ENCODE measurements at places on chromosomes 5 and 9.
A peak's percentile ranks its signal among the peaks of the same experiment; 100 is the strongest.

DNA sequence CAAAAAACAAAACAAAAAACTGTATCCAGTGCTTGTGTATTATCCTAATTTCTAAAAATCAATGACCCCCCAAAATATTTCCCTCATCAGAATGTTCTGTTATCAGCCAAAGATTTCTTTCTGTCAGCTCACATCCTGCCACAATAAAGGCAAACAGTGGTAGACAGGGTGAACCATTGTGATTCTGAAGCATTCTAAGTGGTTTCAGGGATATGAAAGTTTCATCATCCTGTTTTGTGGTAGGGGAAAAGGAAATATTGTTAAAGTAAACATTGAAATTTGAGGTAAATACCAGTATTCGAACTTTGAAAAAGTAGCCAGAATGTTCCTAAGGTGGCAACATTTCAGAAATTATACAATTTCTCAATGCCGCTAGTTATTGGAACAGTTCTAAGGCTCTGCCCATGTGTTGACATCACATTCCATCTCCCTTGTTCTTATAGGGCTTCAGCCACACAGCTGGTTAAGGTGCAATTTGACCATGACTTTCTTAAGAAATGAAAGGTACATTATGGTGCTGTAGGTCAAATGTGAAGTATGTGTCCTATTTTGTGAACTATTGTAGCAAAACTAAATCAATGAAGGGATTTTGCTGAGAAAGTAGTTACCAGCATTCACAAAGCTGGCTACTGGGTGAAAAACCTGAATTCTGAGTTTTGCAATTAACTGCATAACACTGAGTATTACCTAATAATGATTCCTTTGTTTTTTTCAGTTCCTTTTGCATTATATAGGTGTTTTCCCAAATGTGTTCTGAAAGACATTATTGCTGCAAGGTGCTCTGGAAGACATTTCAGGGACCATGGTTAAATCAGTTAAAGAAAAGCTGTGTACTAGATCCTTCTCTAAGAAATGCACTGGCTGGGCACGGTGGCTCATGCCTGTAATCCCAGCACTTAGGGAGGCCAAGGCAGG lies 107.6 kb upstream of the RASGRF2 start:
- no peak for DNase-seq

DNA sequence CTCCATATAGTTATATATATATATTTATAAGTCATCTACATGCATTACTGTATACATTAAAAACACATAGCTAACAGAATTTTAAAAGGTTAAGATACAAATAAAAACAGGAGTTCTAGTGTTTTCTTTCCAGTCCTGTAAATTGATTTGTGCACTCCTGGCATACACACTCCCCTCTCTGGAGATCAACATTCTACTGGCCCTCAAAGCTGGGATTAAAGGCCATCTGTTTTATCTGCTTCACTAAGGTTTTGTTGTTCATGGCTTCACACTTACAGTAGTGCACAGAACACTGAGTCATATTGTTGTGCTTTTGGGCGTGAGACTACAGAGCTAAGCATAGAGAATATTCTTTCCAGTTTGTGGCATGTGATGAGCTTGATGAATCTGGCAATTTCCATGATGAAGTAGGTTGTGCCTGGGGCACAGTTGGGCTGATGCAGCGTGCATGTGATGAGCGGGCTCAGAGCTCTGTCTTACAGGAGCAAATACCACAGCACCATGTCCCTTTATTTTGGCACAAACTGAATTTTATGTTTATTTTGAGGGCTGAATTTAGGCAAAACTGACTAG lies 98.2 kb downstream of the TAF11L14 start:
- no peak for DNase-seq

- peak; percentile 82 for DNase-seq
These were observed 55.4 kb upstream of the RPL26L1 start for GRCh38 chr5:172903790-172904189.

DNA sequence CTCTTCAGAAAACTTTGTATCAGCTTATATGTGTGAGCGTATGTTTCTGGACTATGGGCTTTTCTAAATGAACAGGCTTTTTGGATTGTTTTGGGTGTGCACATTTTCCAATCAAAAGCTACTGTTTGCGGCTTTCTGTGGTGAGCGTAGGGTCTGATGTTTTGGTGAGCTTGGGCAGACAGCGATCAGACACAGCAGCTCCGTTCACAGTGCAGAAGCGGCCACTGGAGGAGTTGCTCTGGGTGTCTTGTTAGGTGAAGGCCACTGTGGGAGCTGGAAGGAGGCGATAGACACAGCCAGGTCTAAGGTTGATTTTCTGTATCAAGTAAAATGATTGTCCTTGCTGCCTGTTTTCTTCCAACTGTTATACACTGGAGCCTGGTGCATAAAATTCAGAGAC lies 11.1 kb downstream of the PRRC2B start:
- no peak for DNase-seq

DNA sequence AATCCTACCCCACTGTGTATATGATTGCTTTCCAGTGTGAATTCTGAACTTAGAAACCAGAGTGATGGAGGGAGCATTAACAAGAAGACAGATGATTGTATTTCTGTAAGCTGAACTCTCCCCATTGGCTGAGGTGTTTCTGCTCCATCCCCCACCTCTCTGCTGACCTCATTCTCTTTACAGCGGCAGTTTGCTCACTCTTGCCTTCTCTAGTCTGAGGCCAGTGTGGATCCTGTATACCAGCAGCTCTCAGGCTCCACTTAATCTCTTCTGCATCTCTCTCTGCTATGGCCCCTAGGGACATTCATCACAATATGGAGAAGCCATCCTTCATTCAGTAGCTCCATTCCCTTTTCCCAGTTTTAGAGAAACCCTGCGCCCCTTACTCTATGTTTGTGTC lies 358.8 kb downstream of the MAN2A1 start:
- DNase-seq = no peak

- DNase-seq = no peak
These were observed 111.8 kb upstream of the ACTBL2 start for GRCh38 chr5:57594436-57594835.

- peak; percentile 84 for DNase-seq
These were observed 39.3 kb upstream of the TLX3 start for GRCh38 chr5:171269717-171270116.

- no peak for DNase-seq
These were observed 84.2 kb upstream of the PCSK1 start for GRCh38 chr5:96517295-96517694.

GRCh38 chr9:137157618-137158415 lies 12.0 kb downstream of the LRRC26 start:
- no peak for DNase-seq

GRCh38 chr5:143426437-143426991 lies 23.0 kb upstream of the NR3C1 start:
- no peak for DNase-seq

GRCh38 chr9:104071589-104071988 lies 22.5 kb upstream of the SMC2 start:
- DNase-seq = no peak

DNA sequence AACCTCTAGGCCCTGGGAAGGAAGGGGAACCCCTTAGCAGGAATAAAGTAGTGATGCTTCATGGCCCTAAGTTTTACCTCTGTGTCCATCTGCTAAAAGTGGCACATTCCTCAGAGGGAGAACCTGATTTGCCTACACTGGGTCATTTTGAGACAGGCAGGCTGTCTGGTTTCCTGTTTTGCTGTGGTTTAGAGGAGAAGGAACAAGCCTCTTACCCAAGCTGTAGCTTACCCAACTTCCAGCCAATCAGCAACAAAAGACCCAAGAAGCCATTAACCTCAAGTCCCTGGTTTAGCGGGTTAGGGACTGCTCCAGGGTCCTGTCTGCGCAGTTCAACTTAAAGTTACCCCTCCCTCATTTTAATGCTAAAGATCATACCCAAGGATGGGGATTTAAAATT lies 411.0 kb downstream of the MAT2B start:
- DNase-seq = no peak

DNA sequence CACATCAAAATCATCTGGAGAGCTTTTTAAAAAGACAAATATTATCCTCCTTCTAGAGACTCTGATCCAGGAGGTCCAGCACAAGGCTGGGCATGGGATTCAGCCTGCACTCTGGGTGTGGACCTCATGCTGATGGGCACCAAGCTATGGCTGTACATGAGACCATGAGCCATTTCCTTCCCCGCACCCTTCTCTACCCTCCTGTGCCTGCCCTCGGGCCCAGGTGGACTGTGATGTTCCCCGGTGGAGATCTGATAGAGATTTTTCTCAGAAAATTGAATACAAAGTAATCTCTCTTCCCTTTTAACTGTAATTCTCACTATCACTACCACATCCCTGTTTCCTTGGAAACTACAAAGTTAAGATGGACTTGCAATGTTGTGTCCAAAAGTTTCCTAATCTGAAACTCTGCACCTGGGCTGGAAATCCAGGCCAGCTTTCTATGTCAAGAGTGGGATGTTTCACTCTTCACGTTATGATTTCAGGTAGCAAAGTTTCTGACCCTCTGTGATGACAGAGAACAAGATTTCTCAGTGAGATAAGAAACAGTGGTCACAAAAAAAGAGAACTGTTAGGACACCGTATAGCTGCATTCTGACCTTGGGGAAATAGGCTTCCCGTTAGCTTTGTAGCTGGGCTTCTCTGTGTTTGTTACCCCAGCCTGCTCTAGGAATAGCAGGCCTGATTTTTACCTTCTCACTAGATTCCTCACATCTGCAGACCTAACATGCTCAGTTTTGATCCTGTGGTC lies 11.5 kb downstream of the SFXN1 start:
- no peak for DNase-seq

GRCh38 chr9:93155716-93156474 lies 21.8 kb upstream of the NINJ1 start:
- DNase-seq = no peak

DNA sequence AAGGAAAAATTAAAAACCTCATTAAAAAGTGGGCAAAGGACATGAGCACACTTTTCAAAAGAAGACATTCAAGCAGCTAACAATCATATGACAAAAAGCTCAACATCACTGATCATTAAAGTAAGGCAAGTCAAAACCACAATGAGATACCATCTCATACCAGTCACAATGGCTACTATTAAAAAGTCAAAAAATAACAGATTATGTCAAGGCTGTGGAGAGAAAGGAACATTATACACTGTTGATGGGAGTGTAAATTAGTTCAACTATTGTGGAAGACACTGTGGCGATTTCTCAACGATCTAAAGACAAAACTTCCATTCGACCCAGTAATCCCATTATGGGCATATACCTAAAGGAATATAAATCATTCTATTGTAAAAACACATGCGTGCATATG lies 35.8 kb downstream of the HINT1 start:
- no peak for DNase-seq

DNA sequence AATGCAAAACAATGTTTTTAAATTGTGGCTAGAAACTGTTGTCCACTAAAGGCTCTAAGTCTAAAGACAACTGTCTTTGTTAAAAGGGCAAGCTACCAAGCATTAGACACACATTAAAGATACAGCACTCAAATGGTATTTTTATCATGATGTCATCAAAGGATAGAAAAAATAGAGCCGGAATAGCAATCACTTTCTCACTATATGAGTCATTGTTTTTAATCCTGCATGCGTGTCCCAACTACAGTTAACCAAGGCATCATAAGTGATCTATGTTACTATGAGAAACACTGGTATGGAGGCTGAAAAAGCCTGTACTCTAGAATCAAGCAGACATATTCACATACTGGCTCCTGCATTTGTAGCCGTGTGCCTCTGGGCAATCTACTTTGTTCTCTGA lies 1.9 kb upstream of the PJA2 start:
- peak; percentile 87 for DNase-seq

- no peak for DNase-seq
These were observed at the start of gene PCDHGB2 for GRCh38 chr5:141359790-141360426. Gene PCDHGB2 (plus strand): TSS chr5:141359994. CDS start chr5:141360136, 142 bp downstream.

DNA sequence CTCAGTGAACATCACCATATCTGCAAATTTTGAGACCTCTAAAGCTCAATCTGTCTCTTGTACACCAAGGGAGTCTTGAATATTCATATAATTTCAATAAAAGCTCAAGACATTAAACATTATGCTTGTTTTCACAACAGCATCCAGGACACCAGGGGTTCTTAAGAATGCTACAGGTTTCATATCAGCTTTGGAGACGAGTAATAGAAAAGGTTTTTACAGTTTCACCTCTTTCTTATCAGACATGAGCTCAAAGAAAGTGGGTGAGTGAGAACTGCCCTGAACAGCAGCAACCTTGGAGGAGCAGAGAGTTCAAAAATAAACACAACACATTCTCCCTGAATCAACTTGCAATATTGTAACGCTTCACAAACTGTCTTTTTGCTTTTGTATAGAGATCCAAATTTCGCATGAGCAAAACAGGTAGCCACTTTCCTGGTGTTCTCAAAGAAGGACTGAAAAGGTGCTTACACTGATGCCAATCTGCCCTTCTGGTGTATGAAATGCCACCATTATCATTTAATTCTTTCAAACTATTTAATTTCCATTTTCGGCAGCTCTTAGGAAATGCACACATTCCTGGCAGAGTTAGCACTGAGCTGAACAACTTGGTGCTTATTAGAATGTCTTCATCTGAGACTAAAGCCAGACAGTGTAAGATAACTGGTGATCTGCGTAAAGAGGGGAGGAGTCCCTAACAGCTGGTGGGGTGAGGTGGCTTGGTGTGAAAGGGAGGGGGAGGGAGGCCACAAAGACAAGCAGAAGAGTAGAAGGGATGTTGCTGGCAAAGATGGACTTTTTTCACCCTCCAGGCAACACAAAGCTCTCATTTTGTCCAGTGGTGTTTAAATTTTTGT lies 535.3 kb downstream of the PDE4D start:
- DNase-seq = no peak

DNA sequence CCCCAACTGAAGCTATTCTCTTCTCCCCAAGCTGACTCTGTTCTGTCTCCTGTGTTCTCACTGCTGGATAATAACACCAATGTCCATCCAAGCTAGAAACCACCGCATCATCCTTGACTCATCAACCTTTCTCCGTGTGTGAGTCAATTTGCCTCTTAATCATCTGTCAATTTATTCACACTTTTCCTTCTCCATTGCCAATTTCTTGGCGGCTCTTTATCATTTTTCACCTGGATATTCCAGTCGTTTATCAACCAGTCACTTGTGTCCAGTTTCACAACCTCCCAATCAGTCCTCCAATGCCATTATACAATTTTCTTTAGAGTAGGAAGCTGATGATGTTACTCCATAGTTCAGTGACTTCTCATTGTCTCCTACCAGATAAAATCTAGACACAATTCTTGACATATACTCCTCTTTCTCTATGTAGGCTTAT lies 45.4 kb upstream of the LIFR start:
- no peak for DNase-seq

DNA sequence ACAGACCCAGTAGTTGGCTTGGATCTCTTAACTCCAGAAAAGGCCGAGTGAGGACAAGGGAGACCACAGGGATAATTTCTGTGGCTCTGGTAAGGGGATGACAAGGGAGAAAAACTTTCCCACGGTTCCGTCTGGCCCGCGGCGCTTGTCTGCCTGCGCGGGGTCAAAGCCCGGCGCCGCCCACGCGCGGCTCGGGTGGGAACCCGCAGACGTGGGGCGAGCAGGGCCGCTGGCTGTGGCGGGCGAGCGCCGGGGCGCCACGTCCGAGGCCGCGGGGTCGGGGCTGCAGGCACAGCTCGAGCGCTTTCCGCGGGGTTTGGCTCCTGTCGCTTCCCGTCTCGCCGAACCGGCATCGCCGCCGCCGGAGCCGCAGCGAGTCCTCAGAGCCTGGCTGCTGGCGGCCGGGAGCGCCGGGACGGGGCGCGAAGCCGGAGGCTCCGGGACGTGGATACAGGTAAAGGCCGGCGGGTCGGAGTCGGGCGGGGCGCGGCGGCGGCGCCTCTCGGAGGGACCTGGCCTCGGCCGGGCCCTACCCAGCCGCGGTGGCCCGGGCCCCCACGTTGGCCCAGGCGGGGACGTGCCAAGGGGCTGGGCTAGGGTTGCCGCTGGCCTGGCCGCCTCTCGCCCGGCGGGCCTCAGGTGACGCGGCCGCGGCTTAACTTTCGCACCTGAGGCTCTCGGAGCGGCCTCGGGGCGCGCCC lies at the start of gene RNF180:
TSS of gene RNF180 (plus strand) at position 344 of the 701 bp plus-strand sequence. CDS start 34,965 bp downstream, outside the sequence.
- DNase-seq = no peak

GRCh38 chr5:181234455-181235306 lies 9.0 kb downstream of the RACK1 start:
- no peak for DNase-seq
